Left hindlimb (tissue), 1 donor: ENCODE measurements at places on chromosomes 5 and 9.

DNA sequence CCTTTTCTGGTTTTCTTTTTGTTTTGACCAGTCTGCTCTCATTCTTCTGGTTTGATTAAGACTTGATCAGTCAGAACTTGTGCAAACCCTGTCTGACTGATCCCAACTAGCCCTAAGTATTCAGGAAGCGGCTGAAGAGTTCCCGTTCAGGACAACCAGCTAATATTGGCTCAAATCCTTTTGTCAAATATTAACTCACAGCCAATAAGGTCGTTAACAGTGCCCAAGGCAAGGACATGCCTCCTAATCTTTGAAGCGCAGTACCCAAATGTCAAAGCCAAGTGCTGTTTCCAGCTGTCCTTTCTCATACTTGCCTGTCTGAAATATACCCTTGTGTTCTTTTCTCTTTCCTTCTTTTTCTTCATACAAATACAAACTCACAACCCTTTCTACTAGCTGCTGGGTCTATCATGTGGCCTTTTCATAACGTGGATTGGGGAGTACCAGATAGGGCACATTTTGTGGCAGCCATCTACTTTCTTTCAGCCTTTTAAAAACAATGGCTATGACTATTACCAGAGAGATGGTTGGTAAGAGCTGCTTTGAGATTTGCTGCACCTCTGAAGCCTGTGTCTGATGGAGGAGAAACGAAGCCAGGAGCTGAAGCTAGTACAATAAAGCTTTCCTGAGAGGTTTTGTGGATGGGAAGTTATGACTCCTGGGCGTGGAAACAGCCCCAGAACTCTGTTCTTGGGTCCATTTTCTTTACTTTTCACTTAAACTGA, 266.4 kb upstream of the ZNF608 start:
- DNase-seq = no peak

GRCh38 chr5:55691265-55692105, 20.6 kb downstream of the SLC38A9 start:
- no peak for DNase-seq

GRCh38 chr9:83219924-83220438, 157.0 kb upstream of the RASEF start:
- no peak for DNase-seq

GRCh38 chr9:81566074-81566698, 123.2 kb downstream of the TLE1 start:
- DNase-seq = no peak

DNA sequence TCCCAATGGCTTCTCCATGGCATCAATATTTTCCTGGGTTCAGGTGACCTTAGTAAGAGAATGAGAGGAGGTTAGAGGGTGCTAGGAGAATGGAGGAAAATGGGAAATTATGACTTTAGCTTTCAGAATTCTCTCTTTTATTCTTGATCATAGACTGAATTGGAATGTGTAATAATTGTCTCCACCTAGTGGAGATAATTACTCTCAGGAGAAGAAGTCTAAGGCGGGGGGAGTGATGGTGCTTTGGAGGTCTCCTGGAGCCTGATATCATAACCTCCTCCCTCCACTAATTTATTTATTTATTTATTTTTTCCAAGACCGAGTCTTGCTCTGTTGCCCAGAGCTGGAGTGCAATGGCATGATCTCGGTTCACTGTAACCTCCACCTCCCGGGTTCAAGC, 221.3 kb downstream of the GRIA1 start:
- DNase-seq = no peak

DNA sequence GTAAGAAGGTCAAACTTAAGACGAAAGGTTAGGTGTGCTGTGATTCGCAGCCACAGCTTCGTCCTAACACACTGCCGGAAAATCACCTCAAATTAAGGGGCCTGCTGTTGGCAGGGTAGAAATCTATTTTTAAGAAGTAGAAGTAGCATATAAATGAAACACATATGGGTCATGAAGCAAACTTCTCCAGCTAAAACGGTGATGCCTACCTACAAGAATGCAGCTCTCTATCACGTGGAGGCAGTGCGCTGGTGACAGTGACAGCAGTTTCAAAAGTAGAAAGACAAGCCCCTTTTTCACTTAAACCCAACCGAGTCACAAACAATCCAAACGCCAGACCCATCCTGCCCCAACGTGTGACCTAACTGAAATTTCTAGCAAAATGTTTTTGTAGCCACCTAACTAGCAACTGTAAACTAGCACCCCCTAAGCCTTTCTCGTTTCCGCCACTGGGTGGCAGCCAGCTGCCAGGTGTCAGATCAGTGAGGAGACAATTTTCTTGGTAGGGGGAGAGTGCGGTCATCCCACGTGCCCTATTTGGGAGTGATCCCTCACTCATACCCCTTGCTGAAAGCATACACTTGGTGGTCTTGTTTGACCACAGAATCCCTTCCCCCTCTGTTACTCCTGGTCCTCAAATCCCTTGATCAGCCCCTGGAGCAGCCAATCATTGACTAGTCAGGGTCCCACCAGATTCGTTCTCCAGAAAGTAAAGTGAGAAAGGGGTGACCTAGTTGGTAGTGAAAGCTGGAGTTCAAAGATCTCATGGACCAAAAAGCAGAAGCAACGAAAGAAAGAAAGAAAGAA, 71.8 kb upstream of the MAMDC2 start:
- peak; percentile 66 for DNase-seq
